GM23248 (cell line): ENCODE measurements at places on chromosomes 4 and X. TPM values are rescaled to one million over a fixed set of nuclear protein-coding genes. Genes with fewer than 3 reads are reported as not detected.

The CACNA1F gene
- total RNA-seq, result not detected in 2 replicates

The PTPN13 gene
- total RNA-seq, result 42.7 and 43.2 TPM in 2 replicates

The SOX3 gene
- not detected in 2 replicates for total RNA-seq

The UXT gene
- 130 and 133 TPM in 2 replicates for total RNA-seq

The HS6ST2 gene
- not detected in 2 replicates for total RNA-seq

The PPP4R3C gene
- total RNA-seq, result not detected in 2 replicates

The MAGEE2 gene
- total RNA-seq, result not detected in 2 replicates

- no peaks in the 10 kb centered on the region for H3K36me3 ChIP-seq
- H3K4me1 ChIP-seq, result no peaks in the 10 kb centered on the region
- H3K27me3 ChIP-seq, result no peaks in the 10 kb centered on the region
- H3K4me3 ChIP-seq, result no peak overlapping the region
Measured at GRCh38 chrX:109926118-109926517, 76.8 kb upstream of the TMEM164 start.

DNA sequence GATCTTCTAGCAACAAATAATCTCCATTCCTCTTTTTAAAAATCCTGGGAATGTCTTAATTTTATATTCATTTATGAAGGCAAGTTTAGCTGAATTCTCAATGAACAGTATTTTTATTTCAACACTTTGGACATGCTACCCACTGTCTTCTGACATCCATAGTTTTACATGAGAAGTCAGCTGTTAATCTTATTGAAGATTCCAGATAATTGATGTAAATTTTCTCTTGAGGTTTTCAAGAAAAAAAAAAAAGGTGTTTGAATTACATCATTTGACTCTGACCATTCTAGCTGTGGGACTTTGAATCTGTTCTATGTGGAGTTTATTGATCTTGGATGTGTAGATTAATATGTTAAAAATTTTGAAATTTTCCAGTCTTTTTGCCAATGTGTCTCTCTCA, 28.0 kb downstream of the PDHA2 start:
- no peaks in the 10 kb centered on the region for H3K4me1 ChIP-seq
- peak; percentile 17 for DNase-seq
- no peaks in the 10 kb centered on the region for H3K27me3 ChIP-seq
- no peak overlapping the region for H3K27ac ChIP-seq
- H3K36me3 ChIP-seq, result no peaks in the 10 kb centered on the region
- no peak overlapping the region for H3K4me3 ChIP-seq

GRCh38 chr4:168321006-168321405, 2.5 kb upstream of the DDX60 start:
- no peaks in the 10 kb centered on the region for H3K36me3 ChIP-seq
- no peak overlapping the region for H3K4me3 ChIP-seq
- H3K4me1 ChIP-seq, result 0 out of 2 replicates have a peak, but pooled peaks cover 7% of the 10 kb centered on the region
- no peak overlapping the region for H3K27ac ChIP-seq
- no peaks in the 10 kb centered on the region for H3K27me3 ChIP-seq

GRCh38 chr4:114417214-114417613, 181.4 kb upstream of the UGT8 start:
- DNase-seq, result no peak
- H3K4me3 ChIP-seq, result no peak overlapping the region
- H3K27ac ChIP-seq, result no peak overlapping the region

DNA sequence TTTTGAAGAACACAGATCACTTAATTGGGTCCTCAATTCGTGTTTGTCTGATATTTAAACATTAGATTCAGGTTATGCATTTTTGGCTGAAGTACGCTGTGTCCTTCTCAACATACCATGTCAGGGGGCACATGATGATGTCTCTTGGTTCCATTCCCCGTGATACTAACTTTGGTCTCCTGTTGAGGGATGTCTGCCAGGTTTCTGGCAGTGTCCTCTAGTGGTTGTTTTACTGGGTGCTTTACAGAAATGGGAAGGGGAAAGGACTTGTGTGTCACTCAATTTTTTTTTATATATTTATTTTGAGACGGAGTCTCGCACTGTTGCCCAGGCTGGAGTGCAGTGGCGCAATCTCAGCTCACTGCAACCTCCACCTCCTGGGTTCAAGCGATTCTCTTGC, 58.2 kb downstream of the WWC2 start:
- DNase-seq, result no peak
- no peak overlapping the region for H3K27ac ChIP-seq
- peaks cover 21% of the 10 kb centered on the region for H3K4me1 ChIP-seq
- H3K36me3 ChIP-seq, result no peaks in the 10 kb centered on the region

DNA sequence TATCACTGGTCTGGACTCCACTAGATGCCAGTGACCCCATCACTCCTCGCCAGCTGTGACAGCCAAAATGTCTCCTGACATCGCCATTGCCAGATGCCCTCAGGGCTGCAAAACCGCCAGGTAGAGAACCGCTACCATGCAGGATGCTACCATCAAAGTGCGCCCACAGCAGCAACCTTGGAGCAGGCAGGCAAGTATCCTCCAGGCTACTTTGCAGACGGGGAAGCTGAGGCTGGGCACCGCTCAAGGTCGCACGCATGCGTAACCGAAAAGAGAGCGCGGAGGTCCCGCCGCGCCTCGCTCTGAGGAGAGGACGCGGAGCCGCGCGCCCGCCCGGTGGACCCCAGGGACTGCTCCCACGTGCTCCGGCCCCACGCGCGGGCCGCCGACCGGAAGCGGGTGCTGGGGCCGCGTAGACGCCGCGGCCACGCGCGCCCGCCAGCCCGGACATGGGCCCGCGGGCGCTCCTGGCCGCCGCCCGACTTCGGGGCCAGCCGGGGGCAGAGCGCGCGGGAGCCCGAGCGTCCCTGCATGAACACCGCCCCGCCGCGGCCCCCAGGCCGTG, at the start of gene STS:
Gene STS, plus strand, starts transcription at position 300 of the 565 bp plus-strand sequence. CDS start 105,488 bp downstream, outside the sequence.
- H3K4me1 ChIP-seq, result peaks cover 10% of the 10 kb centered on the region
- H3K36me3 ChIP-seq, result no peaks in the 10 kb centered on the region
- H3K4me3 ChIP-seq, result peak within 1 kb of the TSS; percentile 88
- H3K27ac ChIP-seq, result peak within 1 kb of the TSS; percentile 85

DNA sequence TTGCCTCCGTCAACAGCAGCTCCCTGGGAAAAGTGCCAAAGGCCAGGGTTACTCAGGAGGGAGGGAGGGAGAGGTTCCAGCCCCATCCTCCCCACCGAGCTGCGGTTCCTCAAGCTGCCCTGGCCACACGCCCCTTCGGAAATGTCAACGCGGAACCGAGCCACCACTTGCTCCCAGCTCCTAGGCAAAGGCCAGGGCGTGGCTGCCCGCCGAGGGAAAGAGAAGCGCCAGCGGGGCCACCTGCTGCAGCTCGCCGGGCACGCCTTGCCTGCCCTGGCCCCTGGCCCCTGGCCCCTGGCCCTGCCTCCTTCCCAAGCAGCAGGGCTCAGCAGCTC, 15.3 kb downstream of the SLC6A8 start:
- no peaks in the 10 kb centered on the region for H3K36me3 ChIP-seq
- H3K27ac ChIP-seq, result no peak overlapping the region
- H3K4me3 ChIP-seq, result no peak overlapping the region
- H3K4me1 ChIP-seq, result no peaks in the 10 kb centered on the region
- no peak for DNase-seq
- no peaks in the 10 kb centered on the region for H3K27me3 ChIP-seq

DNA sequence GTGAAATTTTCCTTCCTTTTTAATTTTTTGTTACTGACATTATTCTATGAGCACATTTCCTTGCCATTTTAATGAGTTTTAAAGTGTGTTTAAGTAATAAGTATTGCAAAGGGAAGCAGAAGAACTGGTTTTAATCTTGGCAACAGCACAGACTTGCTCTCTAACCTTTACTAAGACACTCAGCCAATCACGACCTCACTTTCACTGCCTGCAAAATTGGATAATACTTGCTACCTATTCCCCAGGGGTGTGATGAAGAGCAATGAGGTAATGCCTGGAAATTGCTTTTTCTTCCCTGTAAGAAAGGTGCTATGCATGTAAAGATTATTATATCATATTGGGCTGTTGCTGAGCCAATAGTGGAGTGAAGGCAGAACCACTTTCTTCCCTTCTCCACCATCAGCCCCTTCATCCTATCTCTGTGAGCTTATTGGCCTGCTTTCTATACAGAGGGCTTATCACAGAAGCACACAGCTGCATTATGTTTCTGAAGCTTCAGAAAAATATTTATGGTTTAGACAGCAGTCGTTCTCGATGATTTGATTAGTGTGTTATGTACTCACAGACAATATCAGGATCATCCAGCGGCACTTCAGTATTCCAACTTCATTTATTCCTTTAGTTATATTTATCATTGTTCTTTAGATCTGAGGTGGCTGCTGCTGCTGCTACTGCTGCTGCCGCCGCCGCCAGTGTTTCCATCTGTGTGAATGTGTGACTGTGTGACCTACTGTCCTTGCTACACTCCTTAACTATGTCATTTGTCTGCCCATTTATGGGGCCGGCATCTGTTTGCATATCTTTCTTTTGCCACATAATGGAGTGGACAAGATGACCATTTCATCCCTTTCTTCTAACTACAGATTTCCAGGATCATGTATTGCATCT, 255.1 kb downstream of the C4orf33 start:
- H3K4me3 ChIP-seq, result no peak overlapping the region
- no peak overlapping the region for H3K27ac ChIP-seq
- H3K36me3 ChIP-seq, result no peaks in the 10 kb centered on the region
- peaks cover 34% of the 10 kb centered on the region for H3K27me3 ChIP-seq
- no peaks in the 10 kb centered on the region for H3K4me1 ChIP-seq

DNA sequence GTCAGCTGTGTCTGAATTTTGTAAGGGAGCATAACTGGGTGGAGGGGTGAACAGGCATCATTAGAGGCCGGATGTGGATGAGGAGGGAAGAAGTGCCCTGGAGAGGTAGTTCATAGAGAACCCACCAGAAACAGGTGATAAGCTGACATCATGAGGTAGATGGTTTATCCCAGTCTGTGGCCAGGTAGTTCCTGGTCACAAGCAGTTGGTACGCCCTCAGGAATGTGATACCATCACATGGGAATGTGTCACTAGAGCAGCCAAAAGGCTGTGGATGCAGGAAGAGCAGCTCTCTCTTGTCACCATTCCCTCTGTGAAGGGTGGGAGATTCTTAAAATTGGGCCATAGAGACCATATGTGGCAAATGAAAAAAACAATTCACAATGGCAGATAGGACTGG, 21.9 kb downstream of the MSN start:
- H3K27ac ChIP-seq, result peak overlapping the region; percentile 96
- peaks cover 75% of the 10 kb centered on the region for H3K4me1 ChIP-seq
- no peaks in the 10 kb centered on the region for H3K36me3 ChIP-seq
- H3K27me3 ChIP-seq, result no peaks in the 10 kb centered on the region
- no peak for DNase-seq

GRCh38 chrX:9952300-9952699, 14.9 kb upstream of the CLDN34 start:
- DNase-seq, result no peak
- H3K36me3 ChIP-seq, result no peaks in the 10 kb centered on the region
- H3K27ac ChIP-seq, result no peak overlapping the region
- peaks cover 4% of the 10 kb centered on the region; the same call in 1 of the 2 replicates for H3K27me3 ChIP-seq

GRCh38 chrX:56789518-56790070, 60.6 kb downstream of the NBDY start:
- H3K4me1 ChIP-seq, result no peaks in the 10 kb centered on the region
- no peak for DNase-seq
- no peak overlapping the region for H3K27ac ChIP-seq
- H3K27me3 ChIP-seq, result no peaks in the 10 kb centered on the region

GRCh38 chrX:39451046-39451445, 646.7 kb downstream of the BCOR start:
- H3K4me3 ChIP-seq, result no peak overlapping the region
- no peak for DNase-seq
- H3K27me3 ChIP-seq, result no peaks in the 10 kb centered on the region
- no peak overlapping the region for H3K27ac ChIP-seq

- no peak for DNase-seq
- H3K4me1 ChIP-seq, result peaks cover 30% of the 10 kb centered on the region
- H3K36me3 ChIP-seq, result no peaks in the 10 kb centered on the region
- no peak overlapping the region for H3K27ac ChIP-seq
Measured at GRCh38 chrX:109842611-109843010, 109.6 kb upstream of the ACSL4 start.
